ENCODE measurements at places on chromosomes 13 and 19. TPM values are rescaled to one million over a fixed set of nuclear protein-coding genes. Genes with fewer than 3 reads are reported as not detected.

Gene PLK5
- total RNA-seq, result not detected

Gene ADGRE1
- 15.2 TPM for total RNA-seq

Gene EHD2
- 0.47 TPM for total RNA-seq

Gene KLF16
- total RNA-seq, result 21.5 TPM

Gene ERICH6B
- not detected for total RNA-seq

Gene SAMD4B
- total RNA-seq, result 55.5 TPM

Gene PGLYRP1
- not detected for total RNA-seq

Gene BEST2
- not detected for total RNA-seq

Gene PABPC3
- total RNA-seq, result 0.12 TPM

Gene LIPE
- 26.9 TPM for total RNA-seq

Gene HTR2A
- not detected for total RNA-seq

Gene ARMC6
- 30.7 TPM for total RNA-seq

Gene HS6ST3
- total RNA-seq, result not detected

Gene ZSCAN4
- total RNA-seq, result not detected

Gene LILRB1
- not detected for total RNA-seq

Gene FLT1
- 3.9 TPM for total RNA-seq

Gene KMT2B
- total RNA-seq, result 64.0 TPM

Gene VSTM2B
- total RNA-seq, result not detected

Gene MYBPC2
- total RNA-seq, result 0.76 TPM

Gene KIR3DL1
- total RNA-seq, result not detected

Gene ADAT3
- 12.2 TPM for total RNA-seq

Gene EPN1
- 58.2 TPM for total RNA-seq

Gene ANKRD24
- total RNA-seq, result 0.69 TPM

Gene PODNL1
- total RNA-seq, result 0.42 TPM

Gene AMER2
- not detected for total RNA-seq

Gene MYADM
- 100 TPM for total RNA-seq

Gene XPO4
- total RNA-seq, result 25.3 TPM

Gene NTN5
- 0.81 TPM for total RNA-seq

Gene MATK
- total RNA-seq, result 11.2 TPM

Gene BBC3
- 22.0 TPM for total RNA-seq

Gene BCAM
- not detected for total RNA-seq

Gene AKT2
- 146 TPM for total RNA-seq

Gene KLK10
- total RNA-seq, result not detected

Gene MYCBP2
- 113 TPM for total RNA-seq

Gene CGB3
- total RNA-seq, result not detected

Gene TNFSF9
- total RNA-seq, result 5.8 TPM

Gene ELSPBP1
- not detected for total RNA-seq

Gene TMEM205
- total RNA-seq, result 41.9 TPM

Gene KLC3
- total RNA-seq, result not detected

Gene TUBA3C
- total RNA-seq, result not detected

Gene ZNF765
- 13.7 TPM for total RNA-seq

Measured in T-helper 1 cell treated with Interleukin-12 subunit alpha and Interleukin-12 subunit beta and Interleukin-4 antibody, amounts not matched to agents 30 ng/mL and 1 ng/mL, for 36 hours (primary cell).